M059J (cell line): ENCODE measurements at places on chromosomes 11 and 22.
A peak's percentile ranks its signal among the peaks of the same experiment; 100 is the strongest.

- no peak for DNase-seq
These were observed 38.3 kb downstream of the PTPRJ start for GRCh38 chr11:48018528-48019216.

DNA sequence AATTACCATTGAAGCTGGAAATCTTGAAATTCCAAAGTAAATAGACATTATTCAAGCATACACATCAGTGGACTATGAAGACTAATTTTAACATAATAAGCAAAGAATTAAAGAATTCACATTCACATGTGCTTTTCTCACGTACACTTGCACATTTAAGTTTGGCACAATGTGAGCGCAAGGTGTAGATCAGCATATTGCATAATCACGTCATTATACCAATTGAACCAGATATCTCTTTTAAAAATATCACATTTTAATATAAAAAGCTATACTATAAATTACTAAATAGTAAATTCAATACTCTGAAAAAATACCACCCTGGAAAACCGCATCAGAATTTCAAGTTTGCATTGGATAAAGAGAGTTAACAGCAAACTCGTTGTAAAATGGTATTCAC lies 60.7 kb downstream of the SESN3 start:
- no peak for DNase-seq

DNA sequence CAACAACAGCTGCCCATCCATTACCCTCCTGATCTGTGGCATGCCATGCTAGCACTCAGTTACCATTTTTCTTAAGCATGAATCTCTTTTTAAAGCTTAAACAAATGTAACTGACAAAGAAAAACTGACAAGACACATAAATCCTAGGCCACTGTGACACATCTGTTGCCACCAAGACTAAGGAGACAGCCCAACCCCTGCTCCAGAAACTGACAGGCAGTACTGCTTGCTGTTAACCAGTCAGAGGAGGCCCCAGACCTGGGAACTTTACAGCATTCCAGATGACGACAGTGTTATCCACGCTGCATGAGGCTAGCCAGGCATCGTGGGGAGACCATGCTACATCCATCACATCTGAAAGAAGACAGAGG lies 33.8 kb downstream of the HIRA start:
- DNase-seq = no peak

DNA sequence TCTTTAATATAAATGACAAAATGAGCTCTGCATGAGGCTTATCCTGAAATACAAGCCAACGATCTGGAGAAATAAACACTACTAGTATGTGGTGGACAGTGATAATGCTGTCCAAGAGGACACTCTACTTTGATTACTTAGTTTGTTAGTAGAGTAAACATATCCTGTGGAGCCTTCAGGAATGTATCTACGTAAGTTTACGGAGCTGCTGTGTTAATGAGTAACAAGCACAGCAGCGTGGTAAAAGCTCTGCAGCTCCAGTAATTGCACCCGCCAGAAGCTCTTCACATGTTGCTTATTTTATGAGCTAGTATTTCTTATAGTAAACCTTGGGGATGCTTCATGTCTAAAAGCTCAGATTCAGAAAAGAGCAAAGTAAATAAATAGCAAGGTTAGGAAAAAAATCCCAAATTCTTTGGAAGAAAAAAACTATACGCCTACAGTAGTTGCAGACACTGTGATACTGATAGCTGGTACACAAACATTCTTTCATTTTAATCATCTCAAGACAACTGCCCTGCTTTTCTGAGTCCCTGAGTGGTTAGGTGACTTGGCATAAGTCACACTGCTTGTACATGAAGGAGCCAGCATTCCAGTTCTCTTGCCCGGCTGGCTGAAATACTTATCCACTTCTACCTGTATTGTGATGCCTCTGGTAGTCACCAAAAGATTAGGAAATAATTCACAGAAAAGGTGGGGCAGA lies 32.7 kb upstream of the CCDC34 start:
- DNase-seq = peak; percentile 71

DNA sequence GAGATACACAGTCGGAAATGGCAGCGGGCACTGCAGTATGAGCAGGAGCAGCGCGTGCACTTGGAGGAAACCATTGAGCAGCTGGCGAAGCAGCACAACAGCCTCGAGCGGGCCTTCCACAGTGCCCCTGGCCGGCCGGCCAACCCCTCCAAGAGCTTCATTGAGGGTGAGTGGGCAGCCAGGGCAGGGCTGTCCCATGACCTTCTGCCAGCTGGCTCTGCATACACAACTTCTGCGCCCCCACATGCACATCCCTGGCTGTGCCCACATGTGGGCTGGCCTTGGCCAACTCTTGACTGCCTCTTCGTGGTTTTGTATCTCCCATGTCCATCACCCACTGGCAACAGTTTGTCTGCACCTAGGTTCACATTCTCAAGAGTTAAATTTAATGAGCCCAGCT lies 81.1 kb downstream of the MORC2 start:
- DNase-seq = no peak

DNA sequence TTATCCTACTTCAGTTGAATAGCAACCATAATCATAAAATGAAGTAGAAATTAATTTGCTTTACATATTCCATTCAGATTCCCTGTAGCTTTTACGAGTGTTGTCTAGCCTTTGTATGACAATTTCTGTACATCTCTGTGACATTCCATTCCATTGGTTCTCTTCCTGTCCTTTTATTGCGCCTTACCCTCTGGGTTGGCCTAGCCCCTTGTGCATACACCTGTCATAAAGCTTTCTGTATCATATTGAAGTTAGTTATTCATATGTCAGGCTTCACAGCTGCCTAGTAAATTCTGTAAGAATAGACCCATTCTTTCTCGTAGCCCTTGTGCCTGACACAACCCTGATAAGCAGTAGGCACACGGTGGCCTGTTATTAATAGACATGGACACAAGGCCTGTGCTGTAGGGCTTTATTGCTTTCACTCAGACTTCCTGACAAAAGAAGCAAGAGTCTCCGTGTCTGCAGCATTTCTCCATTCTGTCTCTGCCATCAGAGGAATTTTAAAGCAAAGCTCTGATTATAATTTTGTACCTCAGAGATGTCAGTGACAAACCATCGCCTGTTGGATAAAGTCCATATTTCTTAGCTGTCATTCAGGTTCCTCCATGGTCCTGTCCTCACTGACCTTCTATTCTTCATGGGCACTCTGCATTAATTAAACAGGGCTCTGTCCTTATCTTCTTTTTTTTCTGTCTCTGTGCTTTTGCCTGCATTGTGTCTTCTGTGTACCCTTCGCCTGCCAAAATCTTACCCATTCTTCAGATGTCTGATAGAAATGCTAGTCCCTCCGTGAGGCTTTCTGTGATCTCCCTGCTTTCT lies 49.4 kb downstream of the BID start:
- no peak for DNase-seq

GRCh38 chr11:68351450-68352275 lies 39.3 kb downstream of the LRP5 start:
- no peak for DNase-seq

- no peak for DNase-seq
These were observed 9.5 kb downstream of the SNAP29 start for GRCh38 chr22:20868025-20868962.

DNA sequence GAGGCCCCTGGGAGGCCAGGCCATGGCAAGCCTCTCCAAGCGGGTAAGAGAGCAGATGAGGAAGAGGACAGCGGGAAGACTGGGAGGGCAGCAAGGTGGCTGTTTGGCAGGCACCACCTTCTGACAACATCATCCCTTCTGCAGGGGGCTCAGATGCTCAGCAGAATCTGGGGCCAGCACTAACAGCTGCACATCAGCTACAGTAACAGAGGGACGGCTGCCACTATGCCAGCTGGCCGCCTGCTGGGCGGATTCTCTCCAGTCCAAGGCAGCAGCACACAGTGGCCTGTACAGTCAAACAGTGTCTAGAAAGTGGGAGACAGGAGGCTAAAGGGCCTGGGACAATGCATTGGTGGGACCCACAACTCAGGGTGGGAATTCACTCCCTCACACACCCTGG lies 10.7 kb upstream of the TXN2 start:
- no peak for DNase-seq

DNA sequence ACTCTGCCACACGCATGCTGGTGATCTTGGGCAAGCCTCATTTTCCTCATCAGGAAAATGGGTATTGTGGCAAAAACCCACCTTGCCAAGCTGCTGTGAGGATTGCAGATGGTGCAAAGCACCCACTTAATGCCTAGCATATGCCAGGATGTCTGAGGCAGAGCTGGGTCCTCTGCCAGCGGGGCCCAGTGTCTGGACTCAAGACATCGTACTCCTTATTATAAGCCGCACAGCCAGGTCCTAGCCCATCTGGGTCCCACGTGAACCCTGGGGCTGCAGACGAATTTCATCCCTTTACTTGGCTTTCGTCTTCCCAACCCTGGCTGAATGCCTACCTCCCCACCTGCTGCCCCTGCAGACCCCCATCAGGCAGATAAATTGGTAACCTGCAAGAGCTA lies 34.5 kb upstream of the ALX4 start:
- no peak for DNase-seq

- DNase-seq = no peak
These were observed 51.0 kb downstream of the GALNT18 start for GRCh38 chr11:11570823-11571222.

GRCh38 chr11:72114570-72114969 lies 2.1 kb upstream of the ANAPC15 start:
- no peak for DNase-seq

- DNase-seq = peak; percentile 72
These were observed 16.7 kb upstream of the TMEM123 start for GRCh38 chr11:102469196-102469821.

- no peak for DNase-seq
These were observed 169.4 kb upstream of the SYT13 start for GRCh38 chr11:45455536-45455935.
